Anterior cingulate cortex (tissue), 58 donors: ENCODE measurements at places on chromosomes 2 and 18.

GRCh38 chr18:50154420-50154819, 40.5 kb downstream of the MYO5B start:
- no peak for DNase-seq

DNA sequence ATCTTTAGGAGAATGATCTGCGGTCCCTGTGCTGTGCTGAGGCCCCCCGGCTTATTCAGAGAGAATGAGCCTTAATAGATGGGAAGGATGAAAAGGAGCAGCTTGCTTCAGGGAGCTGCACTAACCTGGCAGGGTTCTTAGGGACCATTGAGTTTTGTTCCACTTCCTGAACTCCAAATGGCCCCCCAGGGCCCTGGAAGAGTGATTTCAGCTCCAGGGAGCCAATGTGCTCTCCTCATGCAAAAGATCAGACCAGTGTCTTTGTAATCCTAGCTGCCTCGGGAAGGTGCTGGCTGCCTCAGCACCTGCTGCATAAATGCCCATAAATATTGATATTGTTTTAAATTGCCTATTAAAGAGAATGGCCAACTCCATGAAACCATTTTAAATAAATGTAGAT, 210.2 kb downstream of the NCK2 start:
- no peak for DNase-seq

DNA sequence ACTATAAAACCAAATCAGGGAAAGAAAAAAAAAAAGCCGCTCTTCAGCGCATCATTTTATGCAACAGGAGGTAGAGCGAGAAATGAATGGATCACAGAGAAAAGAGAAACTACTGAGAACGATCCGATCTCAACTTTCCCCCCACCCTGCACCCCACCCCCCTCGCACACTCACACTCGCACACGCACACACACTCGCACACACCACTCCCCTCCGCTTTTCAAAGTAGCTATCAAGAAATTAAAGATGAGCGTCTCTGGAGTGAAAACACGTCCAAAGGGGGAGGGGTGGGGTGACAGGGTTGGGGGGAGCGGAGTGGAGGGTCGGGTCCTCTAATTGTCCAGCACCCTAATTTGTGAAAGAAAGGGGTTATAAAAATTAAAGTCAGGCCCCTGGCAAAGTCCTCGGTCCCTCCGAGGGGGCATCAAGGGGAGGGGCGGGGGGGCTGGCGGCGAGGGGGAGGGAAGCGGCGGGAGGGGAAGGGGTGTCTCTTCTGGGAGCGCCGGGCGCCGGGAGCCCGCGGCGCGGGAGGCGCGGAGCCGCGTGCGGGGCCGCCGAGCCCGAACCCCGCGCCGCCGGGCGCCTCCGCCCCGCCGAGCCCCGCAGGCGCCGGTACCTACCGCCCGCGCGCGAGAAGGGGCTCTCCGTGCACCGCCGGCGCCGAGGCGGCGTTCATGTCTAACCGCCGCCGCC, 428 bp downstream of the TCF4 start:
- DNase-seq, result no peak

GRCh38 chr2:62597323-62597722, 91.3 kb upstream of the TMEM17 start:
- DNase-seq, result no peak

- no peak for DNase-seq
Observed at GRCh38 chr2:82985572-82986197, 1473.4 kb downstream of the SUCLG1 start.

GRCh38 chr18:47970664-47971531, 40.4 kb upstream of the SMAD2 start:
- no peak for DNase-seq
